Fibroblast of upper back skin (primary cell): ENCODE measurements at places on chromosomes 4 and X.

DNA sequence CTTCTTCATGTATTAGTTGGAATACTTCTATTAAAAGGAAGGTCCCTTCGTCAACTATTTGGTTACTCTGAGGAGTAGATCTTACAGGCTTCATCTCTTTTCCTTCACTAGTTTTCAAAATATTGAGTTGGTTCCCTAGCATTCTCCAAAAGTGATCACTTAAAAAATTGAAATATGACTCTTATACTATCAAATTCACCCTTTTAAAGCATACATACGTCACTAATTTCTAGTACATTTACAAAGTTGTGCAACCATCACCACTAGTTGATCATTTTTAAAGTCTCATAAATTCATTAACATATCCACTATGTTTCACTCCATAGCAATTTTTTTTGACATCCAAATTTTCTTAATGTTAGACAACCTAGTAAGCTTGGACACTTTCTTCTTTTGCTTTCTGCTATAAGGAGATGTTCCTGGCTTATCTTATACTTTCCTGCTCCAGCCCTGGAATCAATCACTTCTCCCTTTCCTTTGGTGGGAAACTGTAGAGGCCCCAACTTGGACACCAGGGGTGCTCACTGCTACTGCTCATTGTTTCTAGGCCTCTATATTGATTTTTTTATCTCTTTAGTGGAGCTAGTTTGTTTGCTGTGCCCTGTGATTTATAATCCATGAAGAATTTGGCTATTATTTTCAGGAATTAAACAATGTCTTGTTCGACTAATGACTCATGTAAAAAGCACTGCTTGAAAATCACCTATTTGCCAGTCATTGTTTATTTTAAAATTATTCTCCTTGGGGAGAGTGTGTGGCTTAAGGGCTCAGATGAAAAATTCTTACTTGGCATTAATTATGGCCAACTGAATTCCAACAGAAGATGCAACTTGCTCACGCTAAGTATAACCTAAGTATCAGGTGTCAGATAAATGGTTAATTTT is 4.0 kb upstream of the ZFX start:
- DNase-seq: peak; percentile 67

GRCh38 chr4:10552591-10553280 is 95.5 kb upstream of the ZNF518B start:
- no peak for DNase-seq

DNA sequence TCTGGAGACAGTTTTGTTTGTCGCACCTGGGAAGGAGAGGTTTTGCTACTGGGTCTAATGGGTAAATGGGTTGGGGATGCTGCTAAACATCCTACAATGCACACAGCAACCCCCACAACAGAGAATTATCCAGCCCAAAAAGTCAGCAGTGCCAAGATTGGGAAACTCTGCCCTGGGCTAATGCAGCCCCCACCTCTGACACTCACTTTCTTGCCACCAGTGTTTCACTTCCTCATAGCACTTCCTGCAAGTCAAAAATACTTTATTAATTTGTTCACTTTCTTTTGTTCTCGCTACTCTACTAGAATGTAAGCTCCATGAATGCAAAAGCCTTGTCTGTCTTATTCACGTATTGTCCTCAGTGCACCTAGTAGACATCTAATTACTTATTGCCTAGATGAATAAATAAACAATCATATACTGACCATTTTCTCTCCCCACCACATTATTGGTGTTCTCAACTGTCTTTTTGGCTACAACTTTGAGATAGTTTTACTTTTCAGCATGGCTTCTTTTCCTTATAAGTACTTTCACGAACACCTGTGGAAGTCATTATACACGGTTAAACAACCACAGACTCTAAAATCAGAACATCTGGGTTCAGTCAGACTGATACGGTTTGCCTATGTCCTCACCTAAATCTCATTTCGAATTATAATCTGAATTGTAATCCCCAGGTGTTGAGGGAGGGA is 82.0 kb upstream of the PITX2 start:
- no peak for DNase-seq

DNA sequence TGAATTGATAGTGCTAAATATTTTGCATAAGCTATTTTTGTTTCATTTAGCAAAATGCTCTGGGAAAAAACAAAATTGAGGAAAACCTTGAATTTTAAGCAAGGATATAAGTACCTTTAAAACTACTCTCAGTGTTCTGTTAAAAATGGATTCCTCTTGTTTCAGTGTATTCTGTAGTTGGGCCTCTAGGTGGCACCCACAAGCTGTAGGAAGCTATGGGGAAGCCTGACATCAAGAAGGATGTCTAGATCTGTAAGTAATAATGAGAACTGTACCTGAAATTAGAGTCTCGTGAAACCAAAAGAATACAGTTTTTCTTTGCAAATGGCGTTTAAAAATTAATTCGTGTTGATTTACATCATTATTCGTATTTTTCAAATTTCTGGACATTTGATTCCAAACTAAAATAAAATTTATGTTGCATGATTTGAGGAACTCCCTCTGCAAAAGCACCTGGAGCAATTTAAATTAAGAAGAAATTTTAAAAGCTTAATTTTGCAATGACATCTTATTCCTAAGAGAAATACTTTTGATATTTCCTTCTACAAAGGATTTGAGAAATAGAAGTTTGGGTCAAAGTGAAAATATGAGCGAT is 51.2 kb downstream of the TMPRSS11E start:
- DNase-seq: peak; percentile 55

- peak; percentile 2 for DNase-seq
Measured at GRCh38 chr4:64756016-64756415, 346.8 kb upstream of the TECRL start.

DNA sequence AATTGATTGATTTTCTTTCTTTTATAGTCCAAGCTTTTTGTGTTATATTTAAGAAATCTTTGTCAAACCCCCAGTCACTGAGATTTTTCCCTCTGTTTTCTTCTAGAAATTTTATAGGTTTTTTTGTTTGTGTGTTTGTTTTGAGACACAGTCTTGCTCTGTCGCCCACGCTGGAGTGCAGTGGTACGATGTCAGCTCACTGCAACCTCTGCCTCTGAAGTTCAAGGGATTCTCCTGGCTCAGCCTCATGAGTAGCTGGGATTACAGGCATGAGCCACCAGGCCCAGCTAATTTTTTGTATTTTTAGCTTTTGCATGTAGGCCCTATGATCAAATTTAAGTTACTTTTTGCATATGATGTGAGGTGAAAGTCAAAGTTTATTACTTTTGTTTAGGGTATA is 20.9 kb upstream of the FBXW7 start:
- DNase-seq: no peak

DNA sequence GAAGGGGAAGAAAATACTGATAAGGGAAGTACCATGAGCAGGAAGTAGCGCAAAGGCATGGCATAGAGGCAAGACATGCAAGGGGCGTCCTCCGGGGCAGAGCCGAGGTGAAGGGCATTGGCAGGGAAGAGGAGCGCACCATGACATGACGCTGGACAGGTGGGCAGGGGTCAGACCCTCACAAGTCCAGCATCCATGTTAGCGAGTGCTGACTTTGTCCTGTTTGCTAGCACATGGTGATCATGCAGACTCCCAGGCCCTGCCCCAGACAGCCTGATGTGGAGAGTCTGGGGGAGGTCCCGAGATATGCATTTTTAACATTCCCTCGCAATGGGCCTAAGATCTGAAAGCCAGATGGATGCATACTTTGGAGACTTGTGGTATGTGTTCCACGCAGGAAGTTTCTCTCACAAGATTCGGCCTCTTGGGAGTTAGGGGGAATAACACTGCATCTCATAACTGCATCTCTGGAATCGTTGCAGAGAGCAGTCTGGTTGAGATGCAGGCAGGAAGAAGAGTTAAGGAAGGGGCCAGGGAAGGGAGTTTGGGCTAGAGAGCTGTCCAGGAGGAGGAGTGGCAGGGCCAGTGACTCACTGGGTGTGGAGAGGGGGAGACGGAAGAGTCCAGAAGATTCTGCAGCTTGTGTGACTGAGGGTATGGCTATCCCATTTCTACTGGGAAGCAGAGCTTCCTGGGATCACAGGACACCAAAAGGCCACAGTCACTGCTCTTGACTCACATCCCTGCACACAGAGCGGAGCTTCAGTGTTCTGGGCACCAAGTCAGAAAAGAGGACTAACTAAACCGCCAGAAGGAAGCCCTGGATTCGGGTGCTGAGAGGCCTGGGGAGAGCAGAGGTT is 59.7 kb downstream of the FAM184B start:
- DNase-seq: peak; percentile 90

GRCh38 chr4:60396341-60397049 is 803.6 kb upstream of the ADGRL3 start:
- peak; percentile 50 for DNase-seq

GRCh38 chrX:77276742-77277141 is 170.4 kb upstream of the FGF16 start:
- DNase-seq: no peak

DNA sequence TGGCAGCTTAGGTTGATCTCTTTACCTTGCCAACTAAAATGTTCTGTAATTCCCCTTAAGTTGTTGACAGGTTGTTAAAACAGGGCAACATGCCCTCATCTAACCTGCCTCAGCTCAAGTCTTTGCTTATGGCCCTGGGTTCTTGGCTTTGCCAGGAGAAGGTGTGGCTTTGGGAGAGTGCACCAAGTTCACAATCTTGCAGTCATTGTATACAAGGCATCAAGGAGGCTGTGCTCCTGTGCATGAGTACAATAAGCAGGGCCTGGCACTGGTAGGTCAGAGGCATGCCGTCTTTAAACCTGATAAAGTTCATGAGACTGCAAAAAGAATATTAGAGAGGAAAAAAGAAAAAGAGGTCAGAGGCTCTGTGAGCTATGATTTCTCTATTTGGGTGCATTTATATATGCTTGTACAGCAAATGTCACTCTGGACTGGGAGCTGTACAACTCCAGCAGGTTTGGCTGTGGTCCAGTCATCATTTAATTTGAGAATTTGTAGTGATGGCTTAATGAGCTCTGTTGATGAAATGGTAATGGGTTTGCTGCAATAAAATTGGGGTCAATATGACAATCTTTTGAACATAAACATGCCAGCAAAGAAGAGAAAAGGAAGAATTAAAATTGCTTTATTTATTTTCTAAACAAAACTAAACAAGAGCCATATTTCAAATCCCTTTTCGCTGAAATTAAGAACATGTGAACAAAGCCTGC is 30.3 kb downstream of the AREG start:
- DNase-seq: no peak

DNA sequence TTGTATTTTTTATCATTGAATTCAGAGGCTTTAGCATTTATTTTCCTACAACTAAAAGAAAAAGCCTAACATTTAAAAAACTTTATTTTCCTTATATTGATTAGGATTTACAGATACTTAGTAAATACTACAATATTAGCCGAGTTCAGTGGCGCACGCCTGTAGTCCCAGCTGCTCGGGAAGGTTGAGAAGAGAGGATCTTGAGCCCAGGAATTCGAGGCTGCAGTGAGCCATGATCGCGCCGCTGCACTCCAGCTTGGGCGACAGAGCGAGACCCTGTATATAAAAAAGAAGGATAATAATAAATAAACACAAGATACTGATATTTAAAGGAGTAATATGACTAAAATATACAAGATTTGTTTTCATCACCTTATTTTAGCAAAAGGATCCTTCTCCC is 681 bp upstream of the UPF3B start:
- no peak for DNase-seq

- peak; percentile 81 for DNase-seq
Measured at GRCh38 chr4:89492581-89493071, 185.0 kb upstream of the GPRIN3 start.

DNA sequence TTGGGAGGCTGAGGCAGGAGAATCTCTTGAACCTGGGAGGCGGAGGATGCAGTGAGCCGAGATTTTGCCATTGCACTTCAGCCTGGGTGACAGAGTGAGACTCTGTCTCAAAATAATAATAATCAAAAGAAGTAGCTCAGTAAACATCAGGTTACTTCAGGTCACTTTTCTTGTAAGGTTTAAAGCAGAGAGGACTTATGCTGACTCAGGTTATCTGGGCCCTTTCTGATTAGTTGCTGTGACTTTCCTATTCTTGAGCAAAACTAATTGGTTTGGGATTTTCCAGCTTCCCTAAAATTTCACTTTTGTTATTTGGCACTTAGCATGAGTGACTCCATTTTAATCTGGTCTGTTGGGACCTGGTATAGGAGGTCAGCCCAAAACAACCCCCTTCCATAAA is 812.9 kb downstream of the NLGN4X start:
- DNase-seq: no peak

DNA sequence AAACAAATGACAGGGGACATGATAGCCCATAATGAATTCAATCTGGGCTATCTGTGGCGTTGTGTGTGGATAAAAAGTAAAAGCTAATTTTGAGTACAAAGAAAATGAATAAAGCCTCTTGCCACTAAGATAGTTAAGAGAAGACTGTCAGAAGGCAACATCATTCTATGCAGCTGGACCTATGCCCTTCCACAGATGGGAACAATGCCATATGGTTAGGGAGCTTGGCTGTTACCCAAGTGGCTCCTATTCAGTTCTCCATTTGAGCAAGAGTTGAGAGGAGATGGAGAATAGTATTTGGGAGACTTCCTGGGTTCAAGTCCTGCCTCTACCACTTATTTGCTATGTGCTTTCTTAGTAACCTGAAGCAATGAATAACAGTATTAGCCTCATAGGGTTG is 107.7 kb downstream of the ANXA3 start:
- DNase-seq: peak; percentile 75

DNA sequence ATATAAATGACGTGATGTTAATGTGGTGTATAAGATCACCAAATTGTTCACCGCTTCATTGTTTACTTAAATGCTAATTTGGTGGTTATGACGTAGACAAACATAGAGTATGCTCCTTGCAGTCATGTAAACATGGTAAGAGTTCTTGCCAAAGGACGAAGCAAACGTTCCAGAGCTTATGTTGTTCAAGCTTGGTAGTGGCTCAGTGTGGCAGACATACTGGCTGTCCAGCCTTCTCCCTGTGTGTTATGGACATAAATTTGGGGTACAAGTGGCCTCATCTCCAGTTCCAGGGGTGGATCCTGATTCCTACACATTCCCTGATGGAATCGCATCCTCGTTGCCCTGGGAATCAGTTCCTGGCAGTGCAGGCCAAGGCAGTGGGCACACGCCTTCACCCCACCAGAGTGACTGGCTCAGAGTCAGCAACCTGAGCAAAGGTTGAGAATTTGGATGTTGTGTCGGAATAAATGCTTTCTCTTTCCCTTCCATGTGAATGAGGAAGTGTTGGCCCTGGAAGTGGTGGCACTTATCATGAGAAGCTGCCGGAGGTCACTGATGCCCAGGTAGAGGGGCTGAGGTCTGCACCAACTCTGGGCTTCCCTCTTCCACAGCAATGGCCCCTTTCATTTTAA is 25.4 kb downstream of the F11 start:
- DNase-seq: no peak

DNA sequence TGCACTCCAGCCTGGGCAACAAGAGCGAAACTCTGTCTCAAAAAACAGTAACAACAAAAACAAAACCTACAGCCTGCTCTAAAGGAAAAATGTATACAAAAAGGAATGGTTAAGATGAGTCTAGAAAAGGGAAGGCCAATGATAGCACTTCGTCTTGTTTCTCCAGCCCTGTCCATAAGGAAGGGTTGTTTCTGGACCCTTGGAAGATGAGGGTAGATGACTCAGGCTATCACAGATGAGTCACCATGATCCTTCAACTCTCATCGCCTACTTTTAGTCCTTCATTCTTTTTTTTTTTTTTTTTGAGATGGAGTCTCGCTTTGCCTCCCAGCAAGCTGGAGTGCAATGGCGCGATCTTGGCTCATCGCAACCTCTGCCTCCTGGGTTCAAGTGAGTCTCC is 8.8 kb downstream of the PLA2G12A start:
- DNase-seq: peak; percentile 23
